ENCODE measurements at places on chromosomes 7 and 10.
A peak's percentile ranks its signal among the peaks of the same experiment; 100 is the strongest.

DNA sequence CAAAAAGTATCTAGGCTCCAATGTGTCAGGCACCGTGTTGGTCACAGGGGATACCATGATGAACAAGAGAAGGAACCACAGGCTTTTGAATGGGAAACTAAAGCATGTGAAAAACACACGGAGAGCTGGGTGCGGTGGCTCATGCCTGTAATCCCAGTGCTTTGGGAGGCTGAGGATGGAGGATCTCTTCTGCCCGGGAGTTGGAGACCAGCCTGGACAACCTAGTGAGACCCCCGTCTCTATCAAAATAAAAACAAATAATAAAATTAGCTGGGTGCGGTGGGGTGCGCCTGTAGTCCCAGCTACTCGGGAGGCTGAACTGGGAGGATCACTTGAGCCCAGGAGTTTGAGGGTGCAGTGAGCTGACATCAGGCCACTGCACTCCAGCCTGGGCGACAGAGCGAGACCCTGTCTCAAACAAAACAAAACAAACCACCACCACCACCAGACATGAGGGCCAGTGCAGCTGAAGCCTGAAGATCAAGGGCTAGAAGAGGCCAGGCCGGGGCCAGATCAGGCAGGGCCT, 611 bp upstream of the COPS6 start:
- no peak for DNase-seq

- peak; percentile 53 for DNase-seq
Observed at GRCh38 chr10:98045785-98046389, 15.5 kb upstream of the CRTAC1 start.

DNA sequence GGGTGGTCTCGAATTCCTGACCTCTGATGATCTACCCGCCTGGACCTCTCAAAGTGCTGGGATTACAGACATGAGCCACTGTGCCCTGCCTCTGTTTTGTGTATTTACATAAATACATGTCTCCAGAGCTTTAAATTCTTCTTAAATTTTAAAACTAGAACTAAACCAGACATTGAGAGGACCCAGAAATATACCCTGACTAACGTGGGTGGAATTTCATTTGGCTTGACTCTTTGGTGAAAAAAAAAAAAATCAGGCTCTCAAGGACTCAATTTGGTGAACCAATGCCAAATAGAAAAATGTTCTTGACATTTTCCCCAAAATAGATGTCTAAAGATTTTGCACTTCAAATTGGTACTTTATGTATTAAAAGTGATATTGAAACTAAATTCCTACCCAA, 16.6 kb upstream of the FAS start:
- DNase-seq: no peak

DNA sequence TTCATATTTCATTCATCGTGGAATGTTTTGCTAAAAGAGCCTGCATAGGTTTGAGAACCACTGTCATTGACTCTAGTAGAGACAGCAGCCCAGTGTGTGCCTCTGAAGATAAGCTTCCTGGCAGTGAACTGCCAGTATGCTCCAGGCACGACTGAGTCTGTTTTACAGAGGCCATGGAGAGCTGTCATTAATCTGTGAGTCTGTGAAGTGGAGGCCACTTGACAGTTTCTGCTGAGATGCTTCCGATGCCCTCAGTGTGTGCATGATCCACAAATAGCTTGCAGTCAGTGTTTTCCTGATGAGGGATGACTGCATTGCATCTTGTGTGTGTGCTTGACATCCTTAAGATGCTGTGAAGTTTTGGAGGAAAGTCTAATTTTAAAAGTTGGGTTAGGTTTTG, 162.2 kb downstream of the PFKFB3 start:
- no peak for DNase-seq

DNA sequence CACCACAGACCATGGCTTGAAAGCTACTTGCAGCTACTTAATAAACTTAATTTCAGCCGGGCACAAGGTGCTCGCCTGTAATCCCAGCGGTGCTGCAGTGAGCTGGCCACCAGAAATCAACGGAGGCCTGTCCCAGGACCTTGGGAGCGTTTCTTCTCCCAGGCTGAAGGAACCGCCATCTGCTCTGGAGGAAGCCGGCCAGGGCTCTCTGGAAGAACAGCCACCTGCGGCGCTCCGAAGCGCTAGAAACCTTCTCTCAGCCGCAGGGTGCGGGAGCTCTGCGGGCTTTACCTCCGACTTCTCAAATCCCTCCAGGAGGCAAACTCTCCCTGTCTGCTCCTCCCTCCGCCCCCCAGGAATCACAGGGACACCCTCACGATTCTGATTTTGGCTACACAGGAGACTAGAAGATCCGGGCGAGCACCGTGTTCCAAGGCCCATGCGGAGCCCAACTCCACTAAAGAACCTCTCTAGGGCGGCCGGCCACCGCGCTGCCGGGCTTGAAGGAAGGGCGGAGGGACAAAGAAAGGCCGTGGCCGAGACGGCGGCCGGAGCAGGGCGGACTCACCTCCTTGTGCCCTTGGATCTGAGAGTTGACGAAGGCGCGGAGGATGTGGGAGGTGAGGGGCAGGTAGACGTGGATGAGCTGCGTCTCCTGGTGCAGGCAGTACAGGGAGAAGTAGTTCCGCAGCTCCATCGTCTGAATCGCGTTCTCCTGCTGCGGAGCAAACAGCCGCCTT, 14.4 kb downstream of the NUDT1 start:
- DNase-seq: no peak

GRCh38 chr10:25758041-25758457, 176.0 kb upstream of the MYO3A start:
- DNase-seq: no peak

DNA sequence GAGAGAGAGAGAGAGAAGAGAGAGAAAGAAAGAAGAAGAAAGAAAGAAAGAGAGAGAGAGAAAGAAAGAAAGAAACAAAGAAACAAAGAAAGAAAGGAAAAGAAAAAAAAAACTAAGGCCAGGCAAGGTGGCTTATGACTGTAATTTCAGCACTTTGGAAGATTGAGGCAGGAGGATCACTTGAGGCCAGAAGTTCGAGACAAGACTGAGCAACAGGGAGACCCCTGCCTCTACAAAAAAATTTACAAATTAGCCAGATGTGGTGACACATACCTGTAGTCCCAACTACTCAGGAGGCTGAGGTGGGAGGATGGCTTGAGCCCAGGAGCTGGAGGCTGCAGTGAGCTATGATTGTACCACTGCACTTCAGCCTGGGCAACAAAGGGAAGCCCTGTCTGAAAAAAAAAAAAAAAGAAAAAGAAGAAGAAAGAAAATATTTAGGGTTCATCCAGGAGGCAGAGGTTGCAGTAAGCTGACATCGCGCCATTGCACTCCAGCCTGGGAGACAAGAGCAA, 2.8 kb downstream of the SERPINE1 start:
- no peak for DNase-seq

- no peak for DNase-seq
Observed at GRCh38 chr10:126438407-126438783, 50.1 kb upstream of the ADAM12 start.

- DNase-seq: no peak
Observed at GRCh38 chr10:61993711-61994401, 92.4 kb downstream of the ARID5B start.

GRCh38 chr10:50384238-50384637, 132.9 kb upstream of the ASAH2 start:
- no peak for DNase-seq

DNA sequence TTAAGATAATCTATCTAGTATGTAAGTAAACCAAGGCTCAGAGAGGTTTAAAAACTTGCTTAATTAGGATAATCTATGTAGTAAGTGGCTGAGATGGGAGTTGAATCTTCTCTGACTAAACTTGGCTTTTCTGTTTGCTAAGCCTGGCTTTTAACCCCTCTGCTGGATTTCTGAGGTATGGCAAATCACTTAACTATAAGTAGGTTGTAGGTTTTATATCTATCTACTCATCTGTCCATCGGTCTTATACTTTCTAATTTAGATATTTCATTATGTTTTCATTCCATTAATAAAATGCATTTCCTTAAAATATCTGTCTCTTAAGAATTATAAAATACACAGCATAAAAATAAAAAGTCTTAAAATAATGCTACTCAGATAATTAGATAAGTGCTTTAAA, 59.4 kb downstream of the ST7 start:
- DNase-seq: no peak

DNA sequence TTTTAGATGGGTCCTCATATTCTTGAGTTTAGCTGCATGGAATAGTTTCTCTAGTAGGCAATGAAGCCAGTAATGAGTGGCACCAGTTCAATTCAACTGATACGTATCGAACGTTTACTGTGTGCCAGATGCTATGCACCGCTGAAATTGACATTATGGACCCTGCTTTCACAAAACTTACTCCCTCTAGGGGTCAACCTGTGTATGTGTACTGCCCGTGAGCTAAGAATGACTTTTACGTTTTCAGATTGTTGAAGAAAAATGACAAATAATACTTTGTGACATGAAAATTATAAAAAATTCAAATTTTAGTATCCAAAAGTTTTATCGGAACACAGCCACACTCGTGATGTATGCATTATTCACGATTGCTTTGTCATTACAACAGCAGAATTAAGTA, 95.5 kb downstream of the ZMYND11 start:
- no peak for DNase-seq

DNA sequence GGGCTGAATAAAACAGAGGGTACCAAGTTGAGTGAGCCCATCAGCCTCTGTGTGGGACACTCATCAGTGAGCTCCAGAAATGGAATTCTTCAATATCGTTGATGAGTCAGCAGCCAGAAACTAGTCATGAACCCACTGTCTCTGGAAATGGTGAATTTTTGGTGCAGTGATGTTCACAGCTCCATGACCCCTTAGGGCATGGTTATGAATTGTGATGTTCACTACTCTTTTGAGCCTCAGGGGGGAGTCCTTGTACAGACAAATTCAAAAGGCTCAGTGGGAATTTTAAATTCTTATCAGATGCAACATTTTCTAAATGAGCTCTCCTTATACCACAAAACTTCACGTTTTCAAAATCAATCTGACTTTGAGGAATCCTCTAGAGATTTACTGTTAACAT, 335.7 kb downstream of the PHTF2 start:
- DNase-seq: no peak

- no peak for DNase-seq
Observed at GRCh38 chr10:35540296-35541164, 64.6 kb upstream of the GJD4 start.

GRCh38 chr7:149879766-149880637, 6.2 kb downstream of the ATP6V0E2 start:
- peak; percentile 40 for DNase-seq

- no peak for DNase-seq
Observed at GRCh38 chr10:100728928-100729861, 16.2 kb upstream of the PAX2 start.

DNA sequence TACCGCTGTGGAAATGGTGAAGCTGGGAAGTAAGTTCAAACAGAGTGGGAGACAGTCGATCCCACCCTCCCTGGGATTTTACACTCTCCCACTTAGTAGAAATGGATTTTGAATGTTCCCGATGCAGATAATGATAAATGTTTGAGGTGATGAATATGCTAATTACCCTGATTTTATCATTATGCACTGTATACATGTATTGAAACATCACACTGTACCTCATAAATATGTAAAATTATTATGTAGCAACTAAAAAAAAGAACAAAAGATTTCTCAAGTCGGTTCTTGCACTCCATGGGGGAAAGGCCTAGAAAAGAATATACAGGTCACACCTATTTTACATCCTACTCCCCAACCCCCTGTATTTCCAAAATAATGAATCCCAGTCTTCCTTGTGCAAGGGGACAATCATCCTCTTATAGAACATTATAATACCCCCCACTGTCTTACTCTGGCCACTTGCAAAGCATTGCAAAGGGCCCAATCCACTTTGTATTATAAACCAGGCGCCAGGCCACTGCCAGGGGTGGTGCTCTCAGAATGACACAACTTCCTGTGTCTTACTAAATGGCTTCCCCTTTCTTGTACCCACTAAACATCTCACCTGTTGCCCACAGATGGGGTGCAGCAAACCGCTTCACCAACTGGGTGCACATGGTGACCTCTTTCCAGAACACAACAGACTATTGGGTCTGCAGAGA, 20.6 kb upstream of the OR2AE1 start:
- no peak for DNase-seq

DNA sequence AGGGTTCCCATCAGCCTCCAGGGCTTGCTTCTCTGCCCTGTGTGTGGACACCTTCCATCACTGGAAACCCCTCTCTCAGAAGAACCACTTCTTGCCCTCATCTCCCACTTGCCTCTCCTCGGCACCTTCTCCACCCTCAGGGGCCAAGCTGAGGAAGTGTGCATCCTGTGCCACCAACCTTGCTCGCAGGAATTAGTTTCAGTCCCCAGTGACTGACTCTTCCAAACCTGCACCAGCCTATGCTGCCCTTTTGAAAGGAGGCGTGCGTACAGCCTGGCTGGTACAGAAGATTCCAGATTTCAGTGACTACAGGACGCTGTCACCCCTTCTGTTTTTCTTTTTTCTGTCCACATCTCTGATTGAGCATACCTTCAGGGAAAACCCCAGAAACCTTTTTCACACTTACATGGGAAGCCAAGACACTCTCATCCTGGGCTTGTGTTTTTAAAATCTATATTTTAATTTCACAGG, 67.1 kb downstream of the IKZF1 start:
- DNase-seq: no peak

DNA sequence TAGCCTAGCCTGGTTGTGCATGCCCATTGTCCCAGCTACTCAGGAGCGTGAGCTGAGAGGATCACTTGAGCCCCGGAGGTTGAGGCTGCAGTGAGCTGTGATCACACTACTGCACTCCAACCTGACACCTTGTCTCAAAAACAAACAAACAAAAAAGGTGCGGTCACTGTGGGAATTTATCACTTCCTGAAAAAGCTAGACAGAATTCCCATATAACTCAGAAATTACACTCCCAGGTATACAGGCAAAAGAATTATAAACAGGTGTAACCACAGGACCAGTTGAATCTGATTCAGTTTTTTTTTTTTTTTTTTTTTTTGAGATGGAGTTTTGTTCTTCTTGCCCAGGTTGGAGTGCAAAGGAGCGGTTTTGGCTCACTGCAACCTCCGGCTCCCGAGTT, 3.2 kb upstream of the OGDH start:
- DNase-seq: no peak

DNA sequence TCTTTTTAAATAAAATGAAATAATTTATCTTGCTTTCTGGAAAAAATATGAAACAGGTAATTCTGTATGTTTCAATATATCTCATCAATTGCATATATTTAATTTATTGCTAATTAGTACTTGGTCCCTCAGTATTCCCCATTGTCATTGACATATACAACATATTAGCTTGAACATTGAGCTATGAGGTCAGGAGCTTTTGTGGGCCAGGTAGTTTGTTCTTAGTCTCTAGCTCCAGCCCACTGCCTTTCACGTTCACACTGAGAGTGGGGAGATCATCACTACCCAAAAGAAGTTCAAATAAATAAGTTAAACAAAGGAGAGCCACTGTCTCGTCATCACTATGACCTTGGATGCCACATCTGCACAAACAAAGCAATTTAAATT, 54.7 kb upstream of the DKK1 start:
- no peak for DNase-seq

GRCh38 chr7:151461942-151462230, 21.9 kb upstream of the CRYGN start:
- DNase-seq: no peak

- DNase-seq: no peak
Observed at GRCh38 chr10:88769384-88769783, 9.6 kb downstream of the LIPN start.

GRCh38 chr10:131211965-131212619, 99.4 kb downstream of the TCERG1L start:
- no peak for DNase-seq
